Immature natural killer cell (primary cell): ENCODE measurements at places on chromosomes 7 and 10.

DNA sequence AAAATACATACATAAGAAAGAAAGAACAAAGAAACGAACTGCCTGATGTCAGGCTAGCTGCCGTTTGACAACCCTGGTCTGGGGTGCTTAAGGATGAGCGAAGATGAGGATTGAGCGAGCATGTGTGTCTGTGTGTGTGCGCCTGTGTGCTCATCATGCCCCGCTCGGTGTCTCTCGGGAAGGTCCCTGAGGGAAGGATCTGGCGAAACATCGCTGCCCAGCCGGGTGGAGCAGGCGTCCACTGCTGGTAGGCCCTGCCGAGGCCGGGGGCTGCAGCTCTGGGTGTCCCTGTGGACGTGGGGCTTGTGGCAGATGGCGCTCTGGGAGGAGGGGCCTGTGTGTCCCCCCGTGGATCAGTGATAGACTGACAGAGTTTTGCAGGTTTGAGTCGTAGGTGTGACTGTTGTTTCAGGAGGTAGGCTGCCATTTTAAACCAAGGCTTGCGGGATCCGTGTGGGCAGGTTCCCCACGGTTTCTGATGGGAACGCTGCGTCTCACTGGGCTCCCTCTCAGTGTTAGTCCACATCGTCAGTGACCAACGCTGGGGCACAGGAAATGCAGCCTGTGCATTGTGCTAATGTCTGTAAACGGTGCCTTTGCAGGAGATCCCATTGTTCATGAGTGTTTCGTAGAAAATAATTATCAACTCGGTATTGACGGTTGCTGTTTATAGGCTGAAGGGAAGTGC is 5.9 kb upstream of the SUN1 start:
- H3K27me3 ChIP-seq = peaks cover 2% of the 10 kb centered on the region
- peaks cover 16% of the 10 kb centered on the region for H3K4me1 ChIP-seq
- no peak overlapping the region for H3K27ac ChIP-seq

- H3K36me3 ChIP-seq = peaks cover 4% of the 10 kb centered on the region
- DNase-seq = no peak
- H3K4me3 ChIP-seq = no peak overlapping the region
- no peaks in the 10 kb centered on the region for H3K4me1 ChIP-seq
Measured at GRCh38 chr10:72808001-72808400, 85.5 kb upstream of the OIT3 start.

- H3K4me1 ChIP-seq = no peaks in the 10 kb centered on the region
- H3K36me3 ChIP-seq = no peaks in the 10 kb centered on the region
- peaks cover 4% of the 10 kb centered on the region for H3K27me3 ChIP-seq
- H3K27ac ChIP-seq = no peak overlapping the region
Measured at GRCh38 chr7:1698201-1698600, 28.1 kb downstream of the ELFN1 start.

DNA sequence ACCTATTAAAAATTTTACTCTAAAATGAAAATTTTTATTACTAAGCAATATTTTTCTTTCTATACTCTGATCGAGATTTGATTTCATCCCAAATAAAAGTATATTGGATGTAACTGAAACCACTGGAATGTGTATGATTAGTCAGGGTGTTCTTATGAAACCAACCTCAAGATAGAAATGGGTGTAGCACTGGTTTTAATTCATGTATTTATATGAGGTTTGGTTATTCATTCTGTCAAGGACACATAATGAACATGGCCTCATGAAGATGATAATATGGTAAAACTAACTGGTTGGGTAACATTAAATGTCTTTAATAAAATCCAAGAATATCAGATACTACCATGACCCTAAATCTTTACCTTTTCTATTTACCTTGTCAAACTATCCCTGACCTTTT is 197.7 kb downstream of the SEMA3A start:
- no peak overlapping the region for H3K27ac ChIP-seq
- DNase-seq = no peak
- no peaks in the 10 kb centered on the region for H3K4me1 ChIP-seq
- H3K36me3 ChIP-seq = no peaks in the 10 kb centered on the region

DNA sequence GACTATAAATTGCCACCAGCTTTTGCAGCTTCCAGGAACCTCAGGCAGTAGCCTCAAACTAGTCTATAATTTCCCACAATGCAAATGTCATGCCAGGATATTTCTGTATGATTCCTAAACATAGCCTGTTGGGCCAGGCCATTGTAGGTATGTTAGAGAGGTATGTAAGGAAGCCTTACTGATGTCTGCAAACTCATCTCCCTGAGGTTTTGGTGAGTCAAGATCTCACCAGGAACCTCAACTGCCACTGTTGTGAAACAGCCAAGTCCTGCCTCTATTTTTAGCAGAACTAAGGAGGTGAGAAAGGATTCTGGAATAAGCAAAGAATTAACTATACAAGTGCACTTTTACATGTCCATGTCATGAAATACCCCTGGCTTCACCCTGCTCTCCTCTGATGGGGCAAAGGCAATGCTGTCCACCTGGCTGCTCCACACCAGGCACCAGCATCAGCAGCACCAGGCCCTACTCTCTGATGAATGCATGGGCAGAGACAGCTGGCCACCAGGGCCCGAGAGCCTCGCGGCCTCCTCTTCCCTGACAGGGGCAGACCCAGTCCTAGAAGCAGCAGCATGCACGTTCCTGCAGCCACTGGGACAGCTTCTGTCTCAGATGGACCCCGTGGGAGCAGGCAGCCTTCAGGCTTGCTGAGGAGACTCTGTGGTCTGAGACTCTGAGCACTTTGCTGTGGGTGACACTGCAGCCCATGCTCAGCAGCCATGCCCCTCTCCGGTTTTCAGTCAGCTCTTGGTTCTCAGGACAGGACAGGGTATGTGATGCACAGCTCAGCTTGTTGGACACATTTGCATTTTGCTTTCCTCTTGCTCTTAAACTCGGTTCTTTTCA is 147.3 kb downstream of the ZMYND11 start:
- no peaks in the 10 kb centered on the region for H3K4me1 ChIP-seq
- peaks cover 4% of the 10 kb centered on the region for H3K27me3 ChIP-seq
- H3K36me3 ChIP-seq = peaks cover 15% of the 10 kb centered on the region
- no peak overlapping the region for H3K27ac ChIP-seq
- no peak overlapping the region for H3K4me3 ChIP-seq

- no peak overlapping the region for H3K4me3 ChIP-seq
- no peak overlapping the region for H3K27ac ChIP-seq
- no peaks in the 10 kb centered on the region for H3K27me3 ChIP-seq
- peaks cover 18% of the 10 kb centered on the region for H3K4me1 ChIP-seq
- no peak for DNase-seq
Measured at GRCh38 chr7:133024596-133024995, 57.3 kb downstream of the CHCHD3 start.

DNA sequence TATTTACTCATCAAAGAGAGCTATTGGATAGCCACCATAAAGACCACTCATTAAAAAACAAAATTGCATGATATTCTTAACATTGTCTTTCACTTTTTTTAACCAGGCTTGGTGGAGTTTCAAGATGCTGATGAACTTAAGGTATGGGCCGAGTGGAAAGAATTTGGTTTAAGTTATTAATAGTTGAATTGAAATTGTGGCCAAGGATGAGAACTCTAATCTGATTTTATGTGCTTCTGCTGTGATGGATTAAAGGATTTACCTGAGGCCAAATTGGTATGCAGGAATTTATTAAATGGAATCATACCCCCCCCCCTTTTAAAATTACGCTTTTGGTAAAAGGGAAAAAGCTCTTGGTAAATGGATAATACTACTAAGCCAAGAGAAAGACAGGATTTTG is 33.8 kb upstream of the TOMM7 start:
- H3K36me3 ChIP-seq = peaks cover 12% of the 10 kb centered on the region
- H3K4me1 ChIP-seq = peaks cover 17% of the 10 kb centered on the region
- no peak for DNase-seq
- H3K27ac ChIP-seq = no peak overlapping the region
- peaks cover 2% of the 10 kb centered on the region for H3K27me3 ChIP-seq

GRCh38 chr10:83909001-83909400 is 230.3 kb upstream of the GHITM start:
- H3K4me1 ChIP-seq = no peaks in the 10 kb centered on the region
- H3K27me3 ChIP-seq = peaks cover 5% of the 10 kb centered on the region
- no peak overlapping the region for H3K27ac ChIP-seq
- no peak overlapping the region for H3K4me3 ChIP-seq

DNA sequence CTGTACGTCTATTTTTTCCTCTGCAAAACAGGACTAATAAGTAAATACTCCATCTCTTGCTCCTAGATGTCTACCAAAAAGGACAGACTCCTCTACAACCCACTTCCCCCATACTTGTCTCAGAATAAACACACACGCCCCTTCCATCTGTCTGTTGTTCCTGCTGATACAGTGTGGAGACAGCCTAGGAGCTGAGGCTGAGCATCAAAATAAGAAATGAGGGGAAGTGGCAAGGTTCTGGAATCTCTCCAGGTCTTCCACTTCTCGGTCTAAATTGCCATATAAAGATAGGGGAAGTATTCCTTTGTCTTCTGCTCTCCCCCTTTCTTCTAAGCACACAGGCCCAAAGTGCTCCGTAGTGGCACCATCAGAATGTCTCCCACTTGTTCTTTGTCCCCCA is 30.8 kb upstream of the VSIR start:
- no peak overlapping the region for H3K4me3 ChIP-seq
- no peak overlapping the region for H3K27ac ChIP-seq
- peaks cover 4% of the 10 kb centered on the region for H3K27me3 ChIP-seq
- no peak for DNase-seq

- H3K36me3 ChIP-seq = no peaks in the 10 kb centered on the region
- H3K27me3 ChIP-seq = no peaks in the 10 kb centered on the region
- no peaks in the 10 kb centered on the region for H3K4me1 ChIP-seq
Measured at GRCh38 chr7:40772096-40772495, 637.3 kb downstream of the SUGCT start.

DNA sequence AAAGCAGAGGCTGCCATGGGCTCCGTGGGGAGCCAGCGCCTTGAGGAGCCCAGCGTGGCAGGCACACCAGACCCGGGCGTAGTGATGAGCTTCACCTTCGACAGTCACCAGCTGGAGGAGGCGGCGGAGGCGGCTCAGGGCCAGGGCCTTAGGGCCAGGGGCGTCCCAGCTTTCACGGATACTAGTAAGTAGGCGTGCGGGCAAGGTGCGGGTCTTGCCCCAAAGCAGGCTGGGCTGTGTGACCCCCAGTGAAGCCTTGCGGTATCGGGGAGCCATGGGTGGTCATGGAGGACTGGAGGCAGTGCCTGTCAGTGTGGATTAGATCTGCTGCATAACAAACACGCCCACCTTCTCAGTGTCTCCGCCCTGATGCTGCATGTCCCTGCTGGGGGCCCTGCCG is 5.1 kb downstream of the SLC29A4 start:
- no peaks in the 10 kb centered on the region for H3K36me3 ChIP-seq
- peaks cover 8% of the 10 kb centered on the region for H3K27me3 ChIP-seq
- peaks cover 2% of the 10 kb centered on the region for H3K4me1 ChIP-seq
- no peak overlapping the region for H3K27ac ChIP-seq
- no peak overlapping the region for H3K4me3 ChIP-seq

DNA sequence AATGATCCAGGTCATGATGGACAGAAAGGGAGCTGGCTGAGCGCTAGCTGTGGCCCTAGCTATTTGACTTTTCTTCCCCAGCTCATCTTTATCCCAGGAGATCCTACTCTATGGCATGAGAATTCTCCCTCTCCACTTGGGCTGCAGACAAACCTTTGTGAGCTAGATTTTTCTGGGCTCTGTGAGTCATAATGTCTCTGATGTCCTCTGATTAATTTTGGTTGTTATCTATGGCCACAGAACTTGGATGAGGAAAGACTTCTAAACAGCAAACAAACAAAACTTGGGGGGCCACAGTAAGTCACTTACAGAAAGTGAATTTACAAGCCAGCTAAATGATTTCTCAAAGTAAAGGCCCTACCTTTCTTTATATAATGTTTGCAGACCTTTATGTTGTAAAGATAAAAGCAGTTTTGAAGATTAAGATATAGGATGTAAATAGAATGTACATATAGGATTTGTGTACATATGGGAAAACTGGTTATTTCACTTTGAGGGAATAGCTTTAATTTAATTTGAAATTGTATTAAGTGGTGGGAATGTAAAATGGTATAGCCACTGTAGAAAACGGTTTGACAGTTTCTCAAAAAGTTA is 10.4 kb downstream of the ABLIM1 start:
- no peaks in the 10 kb centered on the region for H3K36me3 ChIP-seq
- H3K4me3 ChIP-seq = no peak overlapping the region
- H3K27me3 ChIP-seq = peaks cover 6% of the 10 kb centered on the region
- no peak overlapping the region for H3K27ac ChIP-seq

- H3K4me3 ChIP-seq = no peak overlapping the region
- H3K27me3 ChIP-seq = peaks cover 2% of the 10 kb centered on the region
- peak; percentile 12 for DNase-seq
- H3K36me3 ChIP-seq = peaks cover 20% of the 10 kb centered on the region
- no peaks in the 10 kb centered on the region for H3K4me1 ChIP-seq
- no peak overlapping the region for H3K27ac ChIP-seq
Measured at GRCh38 chr7:135645296-135645904, 16.9 kb upstream of the STMP1 start.

- DNase-seq = no peak
- no peaks in the 10 kb centered on the region for H3K36me3 ChIP-seq
- no peak overlapping the region for H3K27ac ChIP-seq
Measured at GRCh38 chr10:118958559-118958958, 71.0 kb upstream of the NANOS1 start.

DNA sequence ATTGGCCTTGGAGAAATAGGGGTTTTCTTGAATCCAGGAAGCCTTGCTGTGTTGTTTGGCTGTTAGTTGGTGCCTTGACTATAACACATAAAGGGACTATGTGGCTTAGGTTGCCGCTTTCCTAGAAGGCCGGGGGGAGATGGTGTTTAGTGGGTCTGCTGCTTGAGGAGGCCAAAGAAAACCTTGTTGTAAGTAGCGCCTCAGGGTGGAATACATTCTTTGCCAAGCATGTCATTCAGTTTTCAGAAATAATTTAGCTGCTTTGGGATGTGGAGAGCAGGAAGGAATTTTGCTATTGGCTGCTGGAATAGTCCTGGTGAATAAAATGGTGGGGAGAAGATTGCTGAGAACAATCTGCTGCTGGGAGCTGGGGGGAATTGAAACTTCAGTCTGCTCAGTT is 132.9 kb upstream of the WNT16 start:
- H3K27ac ChIP-seq = no peak overlapping the region
- H3K4me1 ChIP-seq = no peaks in the 10 kb centered on the region
- H3K4me3 ChIP-seq = no peak overlapping the region
- H3K27me3 ChIP-seq = peaks cover 7% of the 10 kb centered on the region

GRCh38 chr7:82605247-82605864 is 161.8 kb upstream of the CACNA2D1 start:
- no peak for DNase-seq
- H3K27me3 ChIP-seq = no peaks in the 10 kb centered on the region
- H3K4me1 ChIP-seq = no peaks in the 10 kb centered on the region
- no peak overlapping the region for H3K4me3 ChIP-seq
- no peak overlapping the region for H3K27ac ChIP-seq
- H3K36me3 ChIP-seq = no peaks in the 10 kb centered on the region

- no peak overlapping the region for H3K4me3 ChIP-seq
- H3K27me3 ChIP-seq = peaks cover 2% of the 10 kb centered on the region
- peaks cover 5% of the 10 kb centered on the region for H3K4me1 ChIP-seq
- H3K36me3 ChIP-seq = no peaks in the 10 kb centered on the region
- no peak overlapping the region for H3K27ac ChIP-seq
Measured at GRCh38 chr7:712381-713138, 13.9 kb upstream of the DNAAF5 start.

GRCh38 chr10:89250865-89251408 is 638 bp downstream of the LIPA start:
- peaks cover 30% of the 10 kb centered on the region for H3K4me1 ChIP-seq
- H3K4me3 ChIP-seq = peak overlapping the region; percentile 88
- no peaks in the 10 kb centered on the region for H3K36me3 ChIP-seq
- DNase-seq = no peak
